Epithelial cell of alveolus of lung (primary cell): ENCODE measurements at places on chromosomes 5 and 9. TPM values are rescaled to one million over a fixed set of nuclear protein-coding genes. Genes with fewer than 3 reads are reported as not detected.

LCN15 gene
- not detected in 2 replicates for total RNA-seq

FOXD4L4 gene
- total RNA-seq: under 0.01 and 0.08 TPM in 2 replicates

IQGAP2 gene
- 0.26 and 1.4 TPM in 2 replicates for total RNA-seq

CTXN3 gene
- total RNA-seq: not detected in 2 replicates

PDLIM4 gene
- 51.2 and 141 TPM in 2 replicates for total RNA-seq

PCAT7 gene
- not detected in 2 replicates for total RNA-seq

RANBP3L gene
- 0.13 TPM in 1 of 2 replicates, not detected in the other for total RNA-seq

ACOT12 gene
- not detected in 2 replicates for total RNA-seq

SPATA31D4 gene
- not detected in 2 replicates for total RNA-seq

SLC6A18 gene
- total RNA-seq: not detected in 2 replicates

PLEKHG4B gene
- total RNA-seq: 0.39 TPM in 1 of 2 replicates, not detected in the other

FGD3 gene
- 0.26 TPM in 1 of 2 replicates, not detected in the other for total RNA-seq

TIMD4 gene
- not detected in 2 replicates for total RNA-seq

TMEFF1 gene
- total RNA-seq: 1.2 and 1.4 TPM in 2 replicates

DIPK1B gene
- 3.2 and 29.0 TPM in 2 replicates for total RNA-seq

TNFAIP8 gene
- total RNA-seq: 12.2 and 29.1 TPM in 2 replicates

TERT gene
- not detected in 2 replicates for total RNA-seq
